ENCODE measurements at places on chromosomes 2 and 18.

DNA sequence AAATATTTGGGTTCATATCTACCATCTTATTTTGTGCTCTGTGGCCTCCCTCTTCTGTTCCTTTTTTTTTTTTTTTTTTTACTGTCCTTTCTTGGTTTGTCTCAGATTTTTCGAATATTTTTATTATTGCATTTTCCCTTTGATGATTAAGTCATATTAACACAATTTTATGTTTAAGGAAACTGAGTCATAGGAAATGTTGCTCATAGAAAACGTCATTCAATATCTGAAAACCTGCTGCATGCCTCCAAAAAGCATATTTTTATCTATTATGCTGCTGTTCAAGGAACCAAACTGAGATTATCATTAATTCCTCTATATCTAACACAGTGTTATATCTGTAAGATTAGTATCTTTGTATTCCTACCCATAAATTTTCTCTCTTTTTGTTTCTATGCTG lies 614.3 kb upstream of the SLC8A1 start:
- DNase-seq = no peak

- DNase-seq = no peak
These were observed 35.7 kb downstream of the HNMT start for GRCh38 chr2:138000009-138000408.

DNA sequence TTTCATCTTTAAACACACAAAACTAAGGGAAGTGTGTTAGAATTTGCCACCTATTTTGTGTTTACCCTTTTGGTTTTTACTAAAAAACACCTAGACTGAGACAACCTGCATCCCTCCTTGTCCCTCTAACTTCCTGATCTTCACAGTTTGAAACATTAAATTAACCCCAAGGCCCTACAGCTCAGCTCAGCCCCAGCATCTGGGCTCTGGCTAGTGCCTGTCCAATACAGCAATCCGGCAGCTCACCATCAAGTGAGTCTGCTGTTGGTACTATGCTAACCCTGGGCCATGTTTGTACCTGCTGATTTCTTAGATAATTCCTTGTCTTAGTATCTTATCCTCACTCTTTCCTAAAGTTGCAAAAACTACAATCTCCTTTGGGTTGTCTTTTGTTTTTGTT lies 162.4 kb downstream of the DSEL start:
- no peak for DNase-seq

- DNase-seq = no peak
These were observed 689 bp downstream of the RPRD1A start for GRCh38 chr18:36066686-36067054.

DNA sequence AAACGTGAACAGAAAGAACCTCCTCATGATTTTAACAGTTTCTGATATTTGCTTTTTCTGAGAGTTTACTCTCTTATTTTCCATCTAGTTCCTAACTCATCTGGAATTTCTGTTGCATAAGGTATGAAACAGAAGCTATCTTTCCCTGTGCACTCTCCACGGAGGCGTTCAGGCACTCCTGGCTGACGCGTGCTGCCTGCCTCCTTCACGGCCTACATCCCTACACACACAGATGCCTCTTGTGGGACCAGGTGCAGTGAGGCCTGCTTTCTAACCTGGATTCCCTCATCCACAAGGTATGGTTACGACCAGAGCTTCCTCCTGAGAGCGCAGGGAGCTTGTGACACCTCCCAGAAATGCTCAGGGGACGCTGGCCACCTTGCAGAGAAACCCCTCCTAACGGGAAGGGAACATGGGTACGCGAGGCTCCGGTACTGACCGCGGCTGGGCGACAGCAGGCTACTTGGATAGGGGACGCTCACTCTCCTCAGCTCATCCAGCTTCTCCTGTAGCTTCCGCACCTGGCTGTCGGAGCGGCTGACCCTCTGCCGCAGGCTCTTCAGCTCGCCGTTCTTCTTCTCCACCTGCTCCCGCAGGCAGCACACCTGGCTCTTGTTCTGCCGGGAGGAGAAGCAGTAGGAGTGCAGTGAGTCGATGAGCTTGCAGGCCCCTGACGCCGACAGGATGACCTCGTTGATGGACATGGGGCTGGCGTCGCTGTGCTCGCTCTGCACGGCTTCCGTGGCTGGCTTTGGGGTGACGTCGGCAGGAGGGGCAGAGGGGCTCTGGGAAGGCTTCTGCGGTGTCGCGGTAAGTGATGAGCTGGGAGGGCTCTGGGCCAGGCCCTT lies 4.3 kb downstream of the THAP4 start:
- DNase-seq = no peak

DNA sequence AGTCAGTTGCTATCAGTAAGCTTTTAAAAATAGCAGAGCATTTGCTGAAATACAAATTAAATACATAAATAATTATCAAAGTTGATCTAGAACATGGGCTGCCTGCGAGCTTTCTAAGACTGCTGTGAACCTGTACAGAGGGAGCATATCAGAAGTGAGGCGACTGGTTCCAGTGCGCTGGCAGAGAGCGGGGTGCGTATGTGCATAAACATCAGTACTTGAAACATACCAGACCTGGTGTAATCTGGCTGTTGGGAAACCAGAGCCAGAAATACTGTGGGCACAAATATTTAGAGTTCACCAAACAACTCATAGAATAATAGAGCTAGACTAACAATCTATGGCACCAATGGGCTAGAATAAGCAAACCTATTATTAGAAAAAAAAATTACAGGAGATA lies 27.3 kb downstream of the PDIA6 start:
- no peak for DNase-seq

Data from ecto neural progenitor cell (in vitro differentiated cells).